ENCODE measurements at places on chromosomes 1 and 21. TPM values are rescaled to one million over a fixed set of nuclear protein-coding genes. Genes with fewer than 3 reads are reported as not detected.

The SELENBP1 gene
- 125 TPM for total RNA-seq

The RHOU gene
- 0.87 TPM for total RNA-seq

The TRIM17 gene
- total RNA-seq, result 0.12 TPM

The FBLIM1 gene
- 70.9 TPM for total RNA-seq

The MCOLN3 gene
- 3.4 TPM for total RNA-seq

The KCNA2 gene
- total RNA-seq, result not detected

The GFI1 gene
- 0.13 TPM for total RNA-seq

The LDLRAD2 gene
- total RNA-seq, result not detected

The LIX1L gene
- 21.9 TPM for total RNA-seq

The ENAH gene
- 338 TPM for total RNA-seq

The UMODL1 gene
- total RNA-seq, result not detected

The RNF223 gene
- not detected for total RNA-seq

The C1orf146 gene
- not detected for total RNA-seq

The MX2 gene
- total RNA-seq, result 0.92 TPM

The VCAM1 gene
- 0.66 TPM for total RNA-seq

The MPL gene
- total RNA-seq, result not detected

The NPHS2 gene
- not detected for total RNA-seq

The PFKL gene
- 158 TPM for total RNA-seq

The FAM110D gene
- under 0.01 TPM for total RNA-seq

The BPNT1 gene
- total RNA-seq, result 22.6 TPM

The DYNLT4 gene
- total RNA-seq, result 0.12 TPM

The BRINP2 gene
- not detected for total RNA-seq

The ST6GALNAC5 gene
- 1.1 TPM for total RNA-seq

The NR1I3 gene
- total RNA-seq, result not detected

The GPR37L1 gene
- total RNA-seq, result not detected

The MAEL gene
- not detected for total RNA-seq

The RCC1 gene
- 26.3 TPM for total RNA-seq

The OR2AK2 gene
- total RNA-seq, result not detected

The EXO5 gene
- total RNA-seq, result 9.3 TPM

The LRRC38 gene
- total RNA-seq, result 0.50 TPM

The WNT9A gene
- 0.44 TPM for total RNA-seq

The OR14K1 gene
- not detected for total RNA-seq

The SERINC2 gene
- 1.7 TPM for total RNA-seq

The NKAIN1 gene
- not detected for total RNA-seq

The VANGL2 gene
- not detected for total RNA-seq

The MEX3A gene
- total RNA-seq, result 0.50 TPM
